Choroid plexus epithelial cell (primary cell): ENCODE measurements at places on chromosomes 1 and 21.
A peak's percentile ranks its signal among the peaks of the same experiment; 100 is the strongest.

DNA sequence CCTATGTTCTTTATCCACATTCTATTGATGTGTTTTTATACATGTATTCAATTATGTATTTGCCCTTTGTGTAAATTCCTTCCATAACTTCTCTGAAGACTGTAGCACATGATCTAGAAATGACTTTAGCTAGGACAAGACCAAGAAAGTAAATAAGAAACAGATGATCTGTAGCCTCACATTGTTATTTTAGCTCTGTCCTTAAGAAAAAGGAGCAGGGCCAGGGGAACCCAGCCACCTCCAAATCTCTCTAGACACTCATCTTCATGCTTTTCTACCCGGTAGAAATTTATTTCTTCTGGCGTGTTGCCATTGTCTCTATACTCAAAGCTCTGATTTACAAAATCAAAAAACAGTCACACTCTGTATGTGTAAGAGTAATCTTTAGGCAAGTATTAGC is 27.1 kb downstream of the CDC7 start:
- DNase-seq: peak; percentile 55

DNA sequence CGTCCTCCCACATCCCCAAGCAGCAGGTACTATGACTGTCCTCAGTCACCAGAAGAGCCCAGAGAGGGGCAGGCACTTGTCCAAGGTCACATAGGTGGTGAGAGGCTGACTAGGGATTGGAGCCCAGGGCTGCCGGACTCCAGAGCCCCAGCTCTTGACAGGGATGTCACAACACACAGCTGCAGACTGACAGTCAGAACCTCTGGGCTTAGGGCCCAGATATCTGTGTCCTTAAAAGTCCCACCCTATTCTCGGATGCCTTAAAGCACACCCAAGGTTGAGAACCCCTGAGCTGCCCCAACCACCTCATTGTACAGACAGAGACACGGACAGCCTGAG is 622.9 kb downstream of the MATN1 start:
- no peak for DNase-seq

DNA sequence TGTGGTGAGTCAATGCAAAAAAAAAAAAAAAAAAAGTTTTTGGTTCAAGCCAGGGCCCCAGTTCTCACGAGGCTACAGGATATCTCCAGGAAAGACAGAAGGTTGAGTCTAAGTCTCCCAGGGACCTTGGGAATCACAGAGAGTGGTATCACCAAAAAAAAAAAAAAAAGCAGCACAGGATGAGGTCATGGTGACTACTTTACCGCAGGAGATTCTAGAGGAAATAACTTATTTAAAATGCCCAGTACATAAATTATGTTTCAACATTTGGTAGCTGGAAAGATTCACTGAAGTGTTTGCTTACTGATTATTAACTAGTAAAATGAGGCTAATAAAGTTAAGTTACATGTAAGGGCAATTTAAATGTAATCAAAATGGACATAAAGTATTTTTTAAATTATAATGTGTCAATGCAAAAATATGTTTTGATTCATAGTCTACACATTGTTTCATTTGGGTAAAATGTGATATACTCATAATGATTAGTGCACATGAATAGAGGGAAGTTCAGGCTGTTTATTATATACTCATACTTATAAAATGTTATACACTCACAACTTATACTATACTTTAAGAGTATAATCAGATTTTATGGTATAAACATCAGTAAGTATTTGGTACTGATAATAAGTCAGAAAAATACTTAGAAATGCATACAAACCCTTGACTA is 84.1 kb downstream of the PLPPR5 start:
- DNase-seq: peak; percentile 43

DNA sequence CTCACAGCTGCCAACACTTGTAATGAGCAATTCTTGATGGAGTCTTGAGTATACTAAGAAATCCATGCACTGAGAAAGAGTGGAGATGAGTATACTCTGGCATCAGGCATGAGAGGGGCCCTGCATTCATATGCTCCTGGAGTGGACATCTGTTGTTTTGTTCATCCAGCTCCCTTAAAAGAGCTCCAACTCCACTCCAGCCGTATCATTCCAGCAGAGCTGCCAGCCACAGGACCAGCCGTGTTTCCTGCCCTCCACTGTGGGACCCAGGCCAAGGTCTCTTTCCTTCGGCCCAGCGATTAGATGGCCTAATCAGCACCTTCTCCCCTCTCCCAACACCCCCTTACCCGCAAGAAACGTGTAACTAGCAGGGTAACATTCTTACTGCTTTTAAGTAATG is 144.5 kb downstream of the OMA1 start:
- DNase-seq: peak; percentile 27

GRCh38 chr1:232937741-232938375 is 12.6 kb upstream of the NTPCR start:
- DNase-seq: no peak

GRCh38 chr1:36387141-36387949 is 1.6 kb upstream of the STK40 start:
- peak; percentile 84 for DNase-seq

DNA sequence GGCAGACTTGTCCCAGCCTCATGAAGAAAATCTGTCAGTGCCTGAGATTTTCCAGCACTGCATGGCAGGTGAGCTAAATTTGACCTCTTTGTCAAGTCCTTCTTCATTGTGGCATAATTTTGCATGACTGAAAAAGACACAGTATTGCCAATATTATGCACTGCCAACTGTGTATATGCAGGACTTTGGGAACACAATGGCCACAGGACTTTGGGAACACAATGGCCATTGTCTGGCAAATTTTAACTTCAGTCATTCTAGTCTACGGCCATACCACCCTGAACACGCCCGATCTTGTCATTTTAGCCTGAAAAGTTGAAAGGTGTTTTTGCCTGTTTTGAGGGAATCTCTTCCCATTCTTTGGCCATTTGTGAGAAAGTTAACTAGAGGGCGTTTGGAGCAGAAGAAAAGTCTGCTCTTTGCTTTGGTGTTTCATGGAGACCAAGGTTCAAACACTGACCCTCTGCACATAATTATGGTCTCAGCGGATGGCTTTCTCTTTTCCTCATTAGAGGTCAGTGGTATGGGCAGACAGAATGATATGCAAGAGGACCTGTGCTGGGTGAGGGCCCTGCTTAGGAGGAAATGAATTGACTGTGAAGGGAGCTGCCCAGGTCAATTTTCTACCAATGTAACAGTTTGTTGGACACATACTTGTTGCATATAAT is 72.4 kb upstream of the NEK7 start:
- no peak for DNase-seq

DNA sequence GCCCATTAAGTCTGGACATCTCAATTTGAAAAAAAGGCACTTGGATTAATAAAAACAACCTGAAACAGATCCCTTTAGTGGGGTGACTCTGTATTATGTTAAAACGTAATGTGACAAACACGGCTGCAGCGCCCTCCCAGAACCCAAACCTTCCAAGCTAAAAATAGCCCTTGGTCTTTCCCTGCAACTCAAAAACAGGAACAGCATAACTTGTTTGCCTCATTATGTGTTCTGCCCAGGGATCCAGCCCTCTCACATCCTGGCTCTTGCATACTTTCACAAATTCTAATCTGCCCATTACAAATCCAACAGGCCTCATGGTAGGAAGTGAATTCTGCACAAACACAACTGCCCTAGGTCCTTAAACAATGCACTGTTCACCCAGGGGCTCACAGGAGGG is 94.7 kb upstream of the GADD45A start:
- peak; percentile 60 for DNase-seq

- DNase-seq: no peak
These were observed 106.6 kb upstream of the FMN2 start for GRCh38 chr1:239985044-239985443.

DNA sequence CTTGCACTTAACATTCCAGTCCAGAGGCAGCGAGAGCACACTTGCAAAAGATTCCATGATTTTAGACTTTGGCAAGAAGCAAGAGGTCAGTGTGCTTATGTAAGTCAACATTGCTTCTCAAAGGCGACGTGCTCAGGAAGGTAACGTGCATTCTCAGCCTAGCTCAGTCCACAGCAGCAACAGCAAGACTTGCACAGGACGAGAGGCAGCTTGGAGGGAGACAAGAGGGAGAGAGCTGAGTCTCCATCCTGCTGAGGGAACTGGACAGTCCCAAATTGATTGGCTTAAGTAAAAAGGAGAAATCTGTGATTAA is 56.5 kb downstream of the PTP4A2 start:
- DNase-seq: peak; percentile 44

GRCh38 chr1:154467434-154468102 is 34.5 kb upstream of the TDRD10 start:
- no peak for DNase-seq

- peak; percentile 56 for DNase-seq
These were observed 149.9 kb upstream of the C1orf105 start for GRCh38 chr1:172270605-172271004.

GRCh38 chr1:236762410-236762809 is 32.7 kb upstream of the MTR start:
- no peak for DNase-seq

DNA sequence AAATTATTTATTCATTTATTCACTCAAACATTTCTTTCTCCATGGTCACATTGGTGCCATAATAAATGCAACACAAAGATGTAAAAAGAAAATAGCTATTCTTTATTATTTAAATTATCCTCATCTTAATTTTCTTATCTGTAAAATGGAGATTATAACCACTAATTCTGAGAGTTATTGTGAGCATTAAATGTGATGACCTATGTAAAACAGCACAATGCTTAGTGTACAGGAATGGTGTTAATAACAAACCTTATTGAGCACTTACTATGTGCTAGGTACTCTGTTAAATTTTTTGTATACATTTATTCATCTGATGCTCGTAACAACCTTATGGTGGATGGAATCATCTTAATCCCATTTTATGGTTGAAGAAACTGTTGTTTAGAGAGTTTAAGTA is 84.6 kb downstream of the NTMT2 start:
- no peak for DNase-seq

DNA sequence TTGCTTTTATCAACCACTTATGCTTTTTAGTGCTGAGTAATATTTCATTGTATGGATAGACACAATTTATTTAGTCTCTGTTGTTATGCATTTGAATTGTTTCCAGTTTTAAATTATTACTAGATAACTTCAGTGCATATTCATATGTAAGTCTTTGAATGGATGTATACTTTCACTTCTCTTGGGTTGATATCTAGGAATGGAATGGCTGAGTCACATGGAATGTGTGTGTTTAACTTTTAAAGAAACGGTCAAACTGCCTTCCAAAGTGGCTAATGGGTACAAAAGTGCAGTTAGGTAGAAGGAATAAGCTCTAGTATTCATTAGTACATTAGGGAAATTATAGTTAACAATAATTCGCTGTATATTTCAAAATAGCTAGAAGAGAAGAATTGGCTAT is 82.4 kb downstream of the NPHS2 start:
- DNase-seq: peak; percentile 5

DNA sequence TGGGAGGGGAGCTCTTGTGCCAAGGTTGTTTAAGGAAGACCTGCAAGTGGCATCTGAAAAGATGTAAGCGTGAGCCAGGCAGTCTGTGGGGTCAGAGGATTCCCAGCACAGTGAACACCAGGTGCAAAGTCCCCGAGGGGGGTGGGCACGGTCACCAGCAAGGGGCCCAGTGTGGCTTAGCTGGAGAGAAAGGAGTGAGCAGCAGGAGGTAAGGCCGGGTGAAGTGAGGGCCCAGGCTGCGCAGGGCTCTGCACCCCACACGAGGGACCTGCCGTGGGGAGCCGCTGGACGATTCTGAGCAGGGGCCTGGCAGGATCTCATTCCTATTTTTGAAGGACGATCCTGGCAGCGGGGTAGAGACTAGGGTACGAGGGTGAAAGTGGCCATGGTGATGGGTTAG is 4.1 kb downstream of the DDOST start:
- no peak for DNase-seq

DNA sequence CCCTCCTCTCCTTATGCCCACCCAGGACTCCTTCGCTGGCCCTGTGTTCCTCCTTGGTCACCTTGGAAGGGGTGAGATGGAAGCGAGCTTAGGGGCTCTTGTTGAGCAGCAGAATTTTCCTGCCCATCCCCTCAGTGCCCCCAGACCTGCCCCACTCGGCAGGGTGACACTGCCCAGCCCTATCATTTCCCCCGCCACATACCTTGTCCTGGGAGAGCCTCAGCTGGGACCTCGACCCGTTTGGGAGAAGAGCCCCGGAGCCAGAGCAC is 1.4 kb upstream of the FNDC5 start:
- no peak for DNase-seq

DNA sequence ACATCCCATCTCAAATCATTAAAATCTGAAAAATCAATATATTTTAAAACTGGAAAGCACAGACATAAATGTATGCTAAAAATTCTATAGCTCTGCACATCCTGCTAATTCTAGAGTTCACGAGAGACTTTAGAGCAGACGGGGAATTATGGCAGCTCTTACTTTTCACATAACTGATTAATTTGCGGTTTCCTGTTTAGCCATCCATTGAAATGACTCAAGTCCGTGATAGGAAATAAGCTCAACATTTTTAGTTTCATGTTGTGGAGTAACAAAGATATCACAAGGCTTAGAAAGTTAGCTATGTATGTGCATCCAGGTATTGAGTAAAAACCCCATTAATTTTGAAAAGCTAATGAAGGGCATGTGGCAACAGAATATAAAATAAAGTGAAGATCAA is 123.2 kb downstream of the SMYD2 start:
- DNase-seq: peak; percentile 77

GRCh38 chr21:29121759-29122158 is 8.7 kb upstream of the MAP3K7CL start:
- no peak for DNase-seq

DNA sequence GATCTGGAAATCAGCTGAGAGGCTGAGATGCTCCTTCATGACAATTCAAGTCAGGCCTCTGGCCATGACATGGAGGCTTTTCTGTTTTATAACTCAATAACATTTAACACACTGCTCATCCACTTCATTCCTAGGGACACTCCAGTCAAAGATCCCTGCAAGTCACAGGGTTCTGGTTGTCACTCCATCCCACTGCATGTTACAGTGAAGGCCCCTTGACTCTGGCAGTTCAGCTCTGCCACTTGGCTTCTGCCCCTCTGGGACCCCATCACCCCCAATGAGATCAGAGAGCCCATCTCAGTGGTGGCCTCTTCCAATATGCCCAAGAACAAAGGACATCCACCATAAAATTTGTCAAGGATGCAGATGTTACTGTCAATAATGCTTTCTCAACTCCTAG is 10.0 kb upstream of the FAM110D start:
- DNase-seq: no peak
